SHP77 (cell line): ENCODE measurements at places on chromosomes 1 and 21.

- DNase-seq, result no peak
Observed at GRCh38 chr1:203722909-203723308, 42.1 kb upstream of the LAX1 start.

DNA sequence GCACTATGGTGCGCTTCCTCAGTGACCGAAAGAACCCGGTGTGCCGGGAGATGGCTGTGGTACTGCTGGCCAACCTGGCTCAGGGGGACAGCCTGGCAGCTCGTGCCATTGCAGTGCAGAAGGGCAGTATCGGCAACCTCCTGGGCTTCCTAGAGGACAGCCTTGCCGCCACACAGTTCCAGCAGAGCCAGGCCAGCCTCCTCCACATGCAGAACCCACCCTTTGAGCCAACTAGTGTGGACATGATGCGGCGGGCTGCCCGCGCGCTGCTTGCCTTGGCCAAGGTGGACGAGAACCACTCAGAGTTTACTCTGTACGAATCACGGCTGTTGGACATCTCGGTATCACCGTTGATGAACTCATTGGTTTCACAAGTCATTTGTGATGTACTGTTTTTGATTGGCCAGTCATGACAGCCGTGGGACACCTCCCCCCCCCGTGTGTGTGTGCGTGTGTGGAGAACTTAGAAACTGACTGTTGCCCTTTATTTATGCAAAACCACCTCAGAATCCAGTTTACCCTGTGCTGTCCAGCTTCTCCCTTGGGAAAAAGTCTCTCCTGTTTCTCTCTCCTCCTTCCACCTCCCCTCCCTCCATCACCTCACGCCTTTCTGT, 7.3 kb upstream of the PIGV start:
- no peak for DNase-seq

- DNase-seq, result no peak
Observed at GRCh38 chr1:52919051-52919722, 2.4 kb downstream of the ECHDC2 start.

DNA sequence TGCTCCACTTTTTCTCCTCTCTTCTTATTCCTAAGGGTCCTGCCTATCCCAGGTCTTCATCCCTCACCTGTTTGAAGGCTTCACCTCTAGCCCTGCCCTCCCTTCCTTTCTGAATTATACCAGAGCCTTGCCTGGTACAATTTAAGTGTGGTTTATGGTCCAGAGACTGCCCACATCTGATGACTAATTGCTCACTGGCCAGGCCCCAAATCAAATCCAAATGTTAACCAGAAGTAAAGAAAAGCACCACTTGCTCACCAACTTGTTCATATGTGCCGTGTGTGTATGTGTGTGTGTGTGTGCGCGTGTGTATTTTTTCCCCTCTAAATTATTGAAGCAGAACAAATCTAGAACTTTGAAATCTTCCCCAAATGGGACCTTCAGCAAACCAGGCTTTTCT, 26.4 kb downstream of the MYOM3 start:
- DNase-seq, result no peak

DNA sequence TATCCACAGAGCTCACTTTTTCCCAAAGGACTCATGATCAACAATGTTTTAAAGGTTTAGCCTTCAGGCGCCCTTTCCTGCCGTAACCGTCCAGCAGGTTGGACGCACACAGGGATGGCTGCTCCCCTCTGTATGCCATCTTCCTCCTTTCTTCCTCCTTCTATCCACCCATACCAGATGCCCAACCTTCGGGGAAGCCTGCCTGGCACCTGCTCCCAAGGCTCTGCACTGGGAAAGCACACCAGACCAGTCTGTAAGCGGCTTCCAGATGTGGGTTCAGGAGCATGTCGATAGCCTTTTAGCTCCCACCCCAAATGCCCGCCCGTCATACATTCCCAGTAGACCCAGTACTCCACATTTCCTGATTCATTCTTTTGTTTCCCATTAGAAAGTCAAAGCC, 52.9 kb downstream of the STUM start:
- no peak for DNase-seq
